ENCODE measurements at places on chromosomes 7 and 10.
A peak's percentile ranks its signal among the peaks of the same experiment; 100 is the strongest.

DNA sequence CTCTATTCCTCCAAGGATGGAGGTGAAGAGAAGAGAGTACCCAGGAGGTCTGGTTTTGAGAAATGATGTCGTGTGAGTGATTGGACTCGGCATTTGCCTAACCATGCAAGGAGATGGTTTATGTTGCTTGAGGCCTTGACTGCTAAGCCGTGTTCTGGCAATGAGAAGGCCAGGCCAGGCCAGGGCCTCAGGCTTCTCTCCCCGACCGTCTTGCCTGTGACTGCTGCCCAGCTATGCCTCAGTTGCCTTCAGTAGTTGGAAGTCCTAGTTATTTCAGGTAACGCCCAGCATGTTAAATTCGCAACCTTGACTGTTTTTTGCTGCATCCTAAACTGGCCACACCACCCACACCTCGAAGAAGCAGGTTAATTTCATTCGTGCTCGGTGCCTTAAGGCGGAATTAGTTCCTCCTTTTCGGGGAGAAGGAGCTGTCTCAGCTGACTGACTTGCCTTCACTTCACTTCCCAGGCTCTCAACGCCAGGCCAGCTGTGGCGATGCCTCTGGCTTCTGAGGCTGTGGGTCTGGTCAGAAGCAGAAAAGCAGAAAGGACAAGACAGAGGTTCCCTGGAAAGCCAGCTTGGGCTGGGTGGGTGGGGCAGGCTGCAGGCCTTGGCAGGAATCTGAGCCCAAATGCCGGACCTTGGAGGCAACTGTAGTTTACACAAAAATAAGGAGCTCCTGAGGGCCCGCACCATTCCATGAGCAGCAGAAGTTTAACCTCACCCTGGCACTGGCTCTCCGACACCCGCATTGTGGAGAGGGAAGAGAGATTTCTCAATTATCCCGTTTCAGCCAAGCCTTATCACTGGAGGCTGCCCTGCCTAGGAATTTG is 61.9 kb upstream of the SAMD8 start:
- ATAC-seq, result no peak

GRCh38 chr10:72026278-72027111 is 61.9 kb downstream of the SPOCK2 start:
- no peak for ATAC-seq

GRCh38 chr7:147571436-147572185 is 1019.0 kb upstream of the C7orf33 start:
- no peak for ATAC-seq

- ATAC-seq, result peak; percentile 48
Observed at GRCh38 chr7:27709137-27710075, 30.6 kb upstream of the TAX1BP1 start.

GRCh38 chr7:125061776-125062397 is 132.3 kb upstream of the POT1 start:
- ATAC-seq, result peak; percentile 58

DNA sequence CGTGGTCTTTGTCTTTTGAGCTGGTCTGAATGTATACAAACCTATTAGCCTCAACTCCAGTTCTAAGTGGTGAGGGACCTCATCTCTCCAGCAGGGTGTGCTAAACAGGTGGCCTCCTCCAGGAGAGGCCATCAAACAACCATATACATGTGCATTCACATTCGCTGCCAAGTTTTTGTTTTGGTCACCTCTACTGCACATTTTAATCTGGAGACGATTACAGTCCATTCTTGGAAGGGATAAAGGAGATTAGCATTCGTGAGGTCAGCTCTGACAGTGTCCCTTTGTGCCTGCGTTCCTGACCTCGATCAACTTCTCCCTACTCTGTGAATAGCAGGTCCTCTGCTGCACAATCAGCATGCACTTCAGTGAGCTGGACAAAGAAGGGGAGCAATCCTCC is 60.8 kb downstream of the RHOBTB1 start:
- no peak for ATAC-seq

- ATAC-seq, result no peak
Observed at GRCh38 chr7:5478568-5479430, 55.2 kb upstream of the TNRC18 start.

GRCh38 chr10:129809841-129810240 is 154.2 kb downstream of the EBF3 start:
- no peak for ATAC-seq

- ATAC-seq, result peak; percentile 37
Observed at GRCh38 chr10:50501478-50501877, 122.3 kb downstream of the SGMS1 start.

- no peak for ATAC-seq
Observed at GRCh38 chr7:34675749-34676374, 17.8 kb downstream of the NPSR1 start.

DNA sequence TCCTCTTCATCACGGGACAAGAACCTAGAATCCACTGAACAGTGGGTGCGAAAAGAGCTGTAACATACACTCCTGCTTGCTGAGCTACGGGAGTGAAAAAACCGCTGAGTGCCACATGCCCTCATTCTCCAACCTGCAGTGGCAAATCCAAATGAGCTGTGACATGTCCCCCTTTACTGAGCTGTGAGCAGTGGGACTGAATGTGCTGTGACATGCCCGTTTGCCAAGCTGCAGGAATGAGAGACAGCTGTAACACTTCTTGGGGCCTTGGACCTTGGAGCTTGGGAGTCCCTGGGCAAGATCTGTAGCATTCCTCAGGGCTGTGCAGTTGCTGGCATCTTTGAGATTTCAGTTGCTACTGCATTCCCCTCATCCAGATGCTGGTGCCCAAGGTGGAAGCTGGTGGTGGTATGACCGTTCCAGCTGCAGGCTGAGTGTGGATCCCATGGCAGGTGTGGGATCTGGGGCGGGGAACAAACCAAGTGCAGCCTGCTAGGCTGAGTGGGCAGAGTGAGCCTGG is 85.0 kb downstream of the TMEM106B start:
- ATAC-seq, result no peak

DNA sequence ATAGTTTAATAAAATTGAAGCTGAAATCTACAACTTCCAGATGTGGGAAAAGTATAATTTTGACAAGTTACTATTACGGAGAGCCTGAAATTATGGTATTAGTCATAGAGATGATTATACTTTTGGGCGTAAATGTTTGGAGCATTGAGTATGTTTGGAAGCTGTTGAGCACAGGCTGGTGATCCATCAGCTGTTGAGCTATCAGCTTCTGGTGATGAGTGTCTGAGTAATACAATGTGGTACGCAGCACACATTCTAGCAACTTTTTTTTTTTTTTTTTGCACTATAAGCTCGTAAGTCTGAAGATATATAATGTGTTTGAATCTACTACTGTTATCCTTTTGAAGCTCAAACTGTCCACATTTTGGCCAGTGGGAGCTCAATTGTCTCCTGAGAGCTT is 123.4 kb downstream of the ATE1 start:
- no peak for ATAC-seq

GRCh38 chr10:45058992-45059561 is 58.4 kb downstream of the ZNF22 start:
- ATAC-seq, result no peak

- peak; percentile 39 for ATAC-seq
Observed at GRCh38 chr7:5699467-5700384, 81.7 kb downstream of the RNF216 start.

GRCh38 chr10:109219935-109220605 is 703.2 kb downstream of the XPNPEP1 start:
- ATAC-seq, result no peak

GRCh38 chr7:91041901-91042484 is 222.2 kb upstream of the FZD1 start:
- ATAC-seq, result no peak

DNA sequence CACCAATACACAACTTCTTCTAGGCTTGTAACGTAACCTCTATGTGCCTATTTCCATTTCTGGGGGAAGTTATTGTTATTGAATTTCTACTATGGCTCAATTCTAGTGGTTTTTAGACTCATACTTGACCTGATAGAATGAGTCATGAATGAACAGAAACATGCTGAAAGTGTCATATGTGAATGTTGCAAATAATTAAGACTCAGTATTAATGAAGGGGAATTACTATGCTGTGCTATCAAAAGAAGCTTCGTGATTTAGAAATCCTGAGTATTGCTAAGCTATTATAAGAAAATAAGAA is 135.1 kb upstream of the ZWINT start:
- ATAC-seq, result no peak

DNA sequence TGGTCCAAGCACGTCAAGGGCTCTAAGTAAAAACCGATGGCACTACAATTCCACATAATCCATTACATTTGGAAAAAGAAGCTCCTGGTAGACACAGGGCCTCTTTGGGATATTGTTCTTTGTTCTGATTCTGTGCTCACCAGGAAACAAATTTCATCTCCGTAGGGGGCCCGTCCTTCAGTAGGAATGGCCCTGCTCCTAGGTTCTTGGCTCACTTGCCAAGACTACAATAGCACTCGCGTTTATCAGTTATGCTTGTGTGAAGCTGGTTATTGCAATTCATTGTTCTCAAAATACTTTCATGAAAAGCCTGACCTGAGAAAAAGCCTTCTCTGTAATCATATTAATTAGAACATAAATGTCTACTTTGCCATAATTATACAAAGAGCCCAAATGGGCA is 10.3 kb upstream of the ZC3HAV1L start:
- no peak for ATAC-seq

- no peak for ATAC-seq
Observed at GRCh38 chr7:25672496-25672895, 444.2 kb upstream of the NPVF start.

DNA sequence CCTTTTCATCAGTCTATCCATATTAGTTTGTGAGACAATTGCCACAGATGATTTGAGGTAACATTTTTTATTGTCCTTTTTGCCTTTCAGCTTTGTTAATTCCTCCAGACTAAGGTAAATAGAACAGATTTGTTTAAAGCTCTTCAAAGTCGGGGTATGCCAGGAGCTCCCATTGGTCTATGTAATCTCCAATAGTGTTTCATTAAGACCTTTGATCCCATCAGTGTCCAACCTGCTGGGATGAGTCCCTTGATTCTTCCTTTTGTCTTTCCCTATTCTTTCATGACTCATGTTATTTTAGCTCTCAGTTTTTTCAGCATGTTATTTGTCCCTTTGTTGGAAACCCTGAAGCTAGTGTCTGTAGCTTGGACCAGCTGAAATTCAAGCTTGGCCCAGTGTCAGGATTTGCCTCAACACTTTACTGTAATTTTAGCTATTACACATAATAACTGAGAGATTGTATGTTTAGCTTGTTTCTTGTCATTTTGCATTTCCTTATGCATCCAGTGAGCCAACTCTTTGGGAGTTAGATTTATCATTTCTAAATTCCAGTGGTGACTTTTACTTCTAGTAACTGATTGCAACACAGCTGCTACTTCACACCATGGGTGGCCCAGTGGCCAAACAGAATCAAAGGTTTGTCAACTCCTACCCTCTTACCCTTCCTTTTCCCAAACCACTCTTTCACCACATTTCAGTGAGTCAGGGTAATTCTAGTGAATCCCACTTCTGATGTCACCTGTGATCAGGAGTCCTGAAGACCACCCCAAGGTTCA is 15.3 kb downstream of the AGBL3 start:
- no peak for ATAC-seq

GRCh38 chr10:21527598-21528235 is 2.2 kb upstream of the SKIDA1 start:
- no peak for ATAC-seq

DNA sequence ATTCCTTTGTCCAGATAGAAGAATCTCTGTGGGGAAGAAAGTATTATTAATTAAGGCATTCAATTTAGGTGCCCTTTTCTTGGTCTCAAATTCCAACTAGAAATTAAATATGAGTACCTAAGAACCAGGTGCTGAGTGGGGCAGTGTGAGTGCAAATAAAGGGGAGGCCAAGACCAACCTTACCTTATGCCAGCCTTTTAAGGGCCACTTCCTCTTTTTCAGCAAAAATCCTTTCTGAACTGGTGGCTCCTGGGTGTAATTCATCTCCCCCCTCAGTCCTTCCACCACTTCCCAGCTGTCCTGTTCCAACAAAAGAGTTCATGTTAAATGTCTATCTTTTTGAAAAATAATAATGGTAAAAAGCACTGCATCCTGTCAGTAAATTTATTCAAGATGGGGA is 108.2 kb downstream of the OSBPL3 start:
- ATAC-seq, result no peak

DNA sequence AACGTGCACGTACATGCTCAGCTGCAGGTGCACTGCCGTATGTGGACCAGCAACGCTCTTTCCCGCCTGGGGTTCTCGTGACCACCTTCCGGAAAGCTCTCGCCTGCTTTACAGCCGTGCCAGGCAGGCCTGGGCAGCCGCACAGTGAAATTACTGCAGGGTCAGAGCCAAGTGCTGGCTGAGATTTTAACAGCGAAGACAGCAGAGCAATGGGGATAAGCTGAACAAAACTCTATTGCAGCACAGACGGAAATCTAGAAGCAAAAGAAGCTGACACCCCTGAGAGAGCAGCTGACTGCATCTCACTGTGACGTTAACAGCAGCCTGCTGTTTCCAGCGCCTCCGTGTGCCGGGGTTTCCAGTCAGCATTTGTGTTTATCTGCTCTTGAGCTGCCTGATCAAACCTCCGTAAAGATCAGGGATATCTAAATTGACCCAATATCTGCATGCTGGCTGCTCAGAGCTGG is 179.0 kb downstream of the DIP2C start:
- no peak for ATAC-seq

DNA sequence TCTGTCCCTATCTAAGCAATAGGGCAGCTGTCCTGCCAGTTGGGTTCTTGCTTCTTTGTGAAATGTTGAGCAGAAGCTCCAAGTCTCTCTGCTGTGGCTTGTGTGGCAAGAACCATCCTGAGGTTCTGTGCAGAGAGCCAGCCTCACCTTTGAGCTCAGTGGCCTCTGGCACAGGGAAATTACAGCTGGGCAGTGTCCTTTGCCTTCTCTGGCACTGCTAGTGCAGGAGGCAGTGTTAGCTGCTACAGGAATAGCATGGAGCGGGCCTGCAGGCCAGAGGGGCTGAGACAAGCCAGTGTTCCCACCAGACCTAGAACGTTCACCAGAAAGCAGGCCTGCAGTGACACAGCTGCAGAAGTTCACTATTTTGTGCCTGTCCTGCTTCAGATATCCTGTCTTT is 1.8 kb downstream of the PRXL2A start:
- no peak for ATAC-seq

GRCh38 chr10:93876381-93876780 is 17.4 kb upstream of the SLC35G1 start:
- ATAC-seq, result no peak

GRCh38 chr7:108838198-108838597 is 268.5 kb downstream of the DNAJB9 start:
- no peak for ATAC-seq

DNA sequence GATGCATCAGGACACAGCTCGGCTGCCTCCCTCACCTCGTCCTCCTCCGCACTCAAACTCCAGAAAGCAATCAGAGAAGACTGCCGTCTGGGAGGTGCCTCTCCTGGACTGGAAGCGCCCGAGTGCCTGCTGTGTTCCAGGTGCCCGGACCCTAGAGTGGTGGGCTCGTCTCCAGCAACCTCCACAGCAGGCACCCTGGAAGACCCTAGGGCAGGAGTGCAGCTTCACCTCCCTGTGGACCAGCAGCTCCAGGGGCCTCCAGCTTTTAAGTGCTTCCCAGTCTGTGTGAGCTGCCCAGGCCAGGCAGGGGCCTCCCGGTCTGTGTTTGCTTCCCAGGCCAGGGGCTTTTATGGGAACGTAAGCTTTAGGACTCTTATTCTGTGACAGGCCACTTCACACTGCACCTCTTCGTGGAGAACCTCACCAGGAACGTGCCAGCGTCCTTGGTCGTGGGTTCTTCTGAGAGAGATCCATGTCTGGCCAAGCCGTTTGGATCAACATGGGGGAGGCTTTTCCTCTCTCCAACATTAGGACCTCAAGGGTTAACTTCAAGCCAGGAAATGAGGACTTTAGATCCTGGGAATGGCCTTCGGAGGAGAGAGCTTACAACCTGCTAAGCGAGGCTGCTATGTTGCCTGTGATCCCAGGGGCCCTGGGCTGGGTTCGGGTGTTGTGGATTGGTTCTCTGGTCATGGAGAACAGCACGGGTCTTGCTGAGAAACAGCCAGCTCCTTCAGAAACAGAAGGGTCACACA is 5.9 kb upstream of the PWWP2B start:
- ATAC-seq, result no peak

- no peak for ATAC-seq
Observed at GRCh38 chr7:91517201-91517785, 253.1 kb downstream of the FZD1 start.
